ENCODE measurements at places on chromosomes 11 and 22.

- H3K4me1 ChIP-seq = peaks cover 55% of the 10 kb centered on the region
- H3K27ac ChIP-seq = peak overlapping the region; percentile 64
- no peaks in the 10 kb centered on the region for H3K27me3 ChIP-seq
- no peak for DNase-seq
- peak overlapping the region; percentile 25 for H3K4me3 ChIP-seq
Observed at GRCh38 chr22:32528984-32529982, 54.7 kb downstream of the FBXO7 start.

DNA sequence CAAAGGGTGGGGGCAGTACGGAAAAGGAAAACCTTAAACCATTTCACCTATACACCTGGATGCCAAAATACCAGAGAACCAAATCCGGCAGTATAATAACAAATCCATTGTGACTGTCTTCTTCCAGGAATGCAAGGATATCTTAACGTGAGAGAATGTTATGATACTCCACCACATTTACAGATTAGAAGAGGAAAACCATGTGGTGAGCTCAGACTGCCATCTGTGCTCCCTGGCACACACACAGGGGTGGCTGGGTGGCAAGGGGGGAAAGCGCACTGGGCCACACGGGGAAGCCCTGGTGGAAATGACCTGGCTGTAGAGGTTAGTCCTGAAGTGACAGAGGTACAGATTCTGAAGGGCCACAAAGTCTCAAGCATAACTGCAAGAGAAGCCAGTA lies 9.9 kb downstream of the EIF1AD start:
- no peak overlapping the region for H3K27ac ChIP-seq
- no peaks in the 10 kb centered on the region for H3K36me3 ChIP-seq
- DNase-seq = no peak
- H3K4me3 ChIP-seq = no peak overlapping the region

DNA sequence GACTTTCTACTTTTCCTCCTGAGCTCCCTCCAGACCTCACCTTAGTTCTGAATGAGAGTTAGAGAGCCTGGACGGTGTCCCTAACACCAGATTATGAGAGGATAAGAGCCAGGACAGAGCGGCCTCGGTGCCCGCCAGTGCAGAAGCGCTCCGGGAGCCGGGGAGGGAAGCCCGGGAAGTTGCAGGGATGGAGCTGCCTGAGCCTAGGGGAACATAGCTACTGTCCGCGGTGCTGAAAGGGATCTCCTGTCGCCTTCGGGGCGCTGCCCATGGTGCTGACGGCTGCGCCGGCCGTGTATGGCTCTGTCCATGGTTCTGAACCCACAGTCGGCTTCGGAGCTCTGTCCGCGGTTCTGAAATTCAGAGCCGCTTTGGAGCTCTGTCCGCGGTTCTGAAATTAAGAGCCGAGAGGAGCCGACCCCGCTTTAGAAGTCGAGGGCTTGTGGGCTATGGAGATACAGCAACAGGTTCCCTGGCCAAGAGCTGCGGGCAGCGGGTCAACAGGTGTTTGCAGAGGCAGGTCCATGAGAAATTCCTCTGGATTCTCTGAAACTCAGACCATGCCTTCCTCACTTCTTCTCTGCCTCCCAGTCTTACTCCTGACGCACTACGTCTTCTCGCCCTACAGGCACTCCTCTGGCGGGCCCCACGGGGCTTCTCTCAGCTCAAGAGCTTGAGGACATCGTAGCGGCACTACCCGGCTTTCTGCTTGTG lies 814 bp downstream of the NPAS4 start:
- H3K4me1 ChIP-seq = peaks cover 10% of the 10 kb centered on the region
- H3K27ac ChIP-seq = no peak overlapping the region
- H3K4me3 ChIP-seq = no peak overlapping the region
- H3K27me3 ChIP-seq = no peaks in the 10 kb centered on the region

- H3K27ac ChIP-seq = no peak overlapping the region
- DNase-seq = no peak
- H3K4me1 ChIP-seq = peaks cover 9% of the 10 kb centered on the region
- no peaks in the 10 kb centered on the region for H3K36me3 ChIP-seq
- H3K4me3 ChIP-seq = no peak overlapping the region
- no peaks in the 10 kb centered on the region for H3K27me3 ChIP-seq
Observed at GRCh38 chr11:121206810-121207209, 85.8 kb upstream of the SC5D start.

DNA sequence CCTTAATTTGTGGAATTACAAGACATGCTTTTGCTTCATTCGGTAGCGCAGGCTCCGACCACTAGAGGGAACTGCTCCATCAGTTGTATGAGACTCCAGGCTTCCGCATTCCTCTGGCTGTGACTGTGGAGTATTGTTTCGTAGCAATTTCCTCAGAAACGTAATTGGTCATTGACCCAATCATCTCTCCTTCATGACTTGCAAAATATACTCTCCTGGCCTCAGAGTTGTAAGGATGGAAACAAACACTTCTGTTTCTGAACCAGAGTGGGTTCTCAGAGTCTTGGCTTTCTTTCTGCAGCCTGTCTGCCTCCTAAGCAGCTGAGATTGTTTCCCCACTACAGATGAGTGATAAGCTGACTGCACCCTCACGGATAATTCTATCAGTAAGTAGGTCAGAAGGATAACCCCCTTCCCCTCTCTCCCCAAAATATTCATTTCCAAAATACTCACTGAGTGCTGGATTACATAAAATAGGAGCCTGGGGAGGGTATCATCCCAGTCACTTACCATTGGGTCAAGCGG lies 146.8 kb upstream of the ZC3H12C start:
- H3K4me3 ChIP-seq = peak overlapping the region; percentile 13
- no peaks in the 10 kb centered on the region for H3K27me3 ChIP-seq
- DNase-seq = peak; percentile 90
- no peak overlapping the region for H3K27ac ChIP-seq

DNA sequence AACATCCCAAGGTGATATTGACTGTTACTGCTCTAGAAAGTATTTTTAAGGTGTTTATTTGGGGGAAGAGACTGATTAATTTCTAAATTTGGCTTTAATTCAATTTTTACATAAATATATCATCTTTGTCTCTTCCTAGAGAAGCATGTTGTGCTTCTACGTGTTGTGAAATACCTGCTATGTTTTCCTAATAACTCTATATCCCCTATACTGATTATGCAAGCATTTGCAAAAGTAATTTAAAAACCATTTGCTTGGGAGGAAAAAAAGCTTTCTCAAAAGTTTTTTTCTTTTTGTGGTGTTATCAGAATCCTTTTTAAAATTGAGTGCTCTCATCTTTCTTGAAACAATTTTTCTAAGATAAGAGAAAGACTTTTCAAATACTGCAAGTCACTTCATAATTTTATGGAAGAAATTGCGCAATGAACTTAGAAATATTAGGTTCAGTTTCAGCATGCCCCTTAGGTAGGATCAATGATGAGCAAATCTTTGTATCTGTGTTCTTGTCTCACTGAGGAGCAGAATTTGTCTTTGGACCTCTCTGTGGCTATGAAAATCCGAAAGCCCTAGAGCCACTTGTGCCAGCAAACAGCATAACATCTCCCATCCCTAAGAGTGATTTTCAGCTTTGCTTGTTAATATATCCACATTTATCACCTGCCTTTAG lies 7.4 kb upstream of the BLID start:
- H3K27ac ChIP-seq = no peak overlapping the region
- no peak overlapping the region for H3K4me3 ChIP-seq
- H3K27me3 ChIP-seq = no peaks in the 10 kb centered on the region
- H3K4me1 ChIP-seq = peaks cover 12% of the 10 kb centered on the region
- no peak for DNase-seq
- H3K36me3 ChIP-seq = no peaks in the 10 kb centered on the region

DNA sequence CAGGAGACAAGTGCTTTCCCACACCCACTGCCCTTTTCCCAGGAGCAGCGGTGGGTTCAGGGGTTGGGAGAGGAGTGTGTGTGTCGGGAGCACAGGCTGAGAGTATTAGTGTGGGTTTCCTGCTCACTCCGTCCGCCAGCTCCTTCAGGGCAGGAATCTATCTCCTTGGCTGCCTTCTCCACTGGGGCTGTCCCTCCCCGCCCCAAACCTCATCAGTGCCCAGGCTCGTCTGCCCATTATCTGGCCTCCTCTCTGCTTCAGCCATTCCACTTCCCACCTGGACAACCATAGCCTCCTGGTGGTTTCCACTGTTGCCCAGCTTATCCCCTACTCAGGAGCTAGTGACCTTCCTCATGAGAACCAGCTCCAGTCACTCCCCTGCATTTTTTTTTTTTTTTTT lies 19.9 kb downstream of the ASPHD2 start:
- H3K27ac ChIP-seq = no peak overlapping the region
- no peaks in the 10 kb centered on the region for H3K36me3 ChIP-seq
- H3K4me3 ChIP-seq = no peak overlapping the region
- DNase-seq = no peak
- H3K4me1 ChIP-seq = no peaks in the 10 kb centered on the region

DNA sequence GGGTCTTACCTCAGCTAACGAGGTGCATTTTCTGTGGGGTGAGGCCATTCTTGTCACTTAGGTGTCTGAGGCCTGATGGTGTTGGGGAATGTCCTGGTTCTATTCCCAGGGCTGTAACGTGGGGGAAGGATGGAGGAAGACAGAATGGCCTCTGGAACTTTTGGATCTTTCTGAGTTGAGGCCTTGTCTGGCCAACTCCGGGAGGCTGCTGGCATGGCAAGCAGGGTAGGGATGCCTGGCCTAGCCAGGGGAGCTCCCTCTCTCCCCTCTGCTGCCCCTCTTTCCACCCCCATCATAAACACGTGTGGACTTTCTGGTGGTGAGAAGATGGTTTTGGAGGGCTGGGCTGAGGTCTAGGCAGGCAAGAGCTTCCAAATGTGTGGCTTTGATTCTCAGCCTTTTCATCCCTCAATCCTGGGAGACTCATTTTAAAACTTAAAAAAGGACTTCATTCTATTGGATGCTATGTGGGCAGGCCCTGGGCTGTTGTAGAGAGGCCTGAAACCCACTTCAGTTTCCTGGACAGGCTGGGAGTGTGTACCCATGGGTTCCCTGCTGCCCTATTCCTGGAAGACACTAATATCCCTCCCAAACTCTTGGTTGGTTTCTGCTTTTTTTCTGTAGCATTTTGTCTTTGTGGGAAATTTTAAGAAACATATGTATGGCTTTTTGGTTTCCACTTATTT lies 30.9 kb downstream of the ZBTB16 start:
- peak overlapping the region; percentile 21 for H3K27ac ChIP-seq
- DNase-seq = no peak
- no peaks in the 10 kb centered on the region for H3K27me3 ChIP-seq
- no peak overlapping the region for H3K4me3 ChIP-seq

DNA sequence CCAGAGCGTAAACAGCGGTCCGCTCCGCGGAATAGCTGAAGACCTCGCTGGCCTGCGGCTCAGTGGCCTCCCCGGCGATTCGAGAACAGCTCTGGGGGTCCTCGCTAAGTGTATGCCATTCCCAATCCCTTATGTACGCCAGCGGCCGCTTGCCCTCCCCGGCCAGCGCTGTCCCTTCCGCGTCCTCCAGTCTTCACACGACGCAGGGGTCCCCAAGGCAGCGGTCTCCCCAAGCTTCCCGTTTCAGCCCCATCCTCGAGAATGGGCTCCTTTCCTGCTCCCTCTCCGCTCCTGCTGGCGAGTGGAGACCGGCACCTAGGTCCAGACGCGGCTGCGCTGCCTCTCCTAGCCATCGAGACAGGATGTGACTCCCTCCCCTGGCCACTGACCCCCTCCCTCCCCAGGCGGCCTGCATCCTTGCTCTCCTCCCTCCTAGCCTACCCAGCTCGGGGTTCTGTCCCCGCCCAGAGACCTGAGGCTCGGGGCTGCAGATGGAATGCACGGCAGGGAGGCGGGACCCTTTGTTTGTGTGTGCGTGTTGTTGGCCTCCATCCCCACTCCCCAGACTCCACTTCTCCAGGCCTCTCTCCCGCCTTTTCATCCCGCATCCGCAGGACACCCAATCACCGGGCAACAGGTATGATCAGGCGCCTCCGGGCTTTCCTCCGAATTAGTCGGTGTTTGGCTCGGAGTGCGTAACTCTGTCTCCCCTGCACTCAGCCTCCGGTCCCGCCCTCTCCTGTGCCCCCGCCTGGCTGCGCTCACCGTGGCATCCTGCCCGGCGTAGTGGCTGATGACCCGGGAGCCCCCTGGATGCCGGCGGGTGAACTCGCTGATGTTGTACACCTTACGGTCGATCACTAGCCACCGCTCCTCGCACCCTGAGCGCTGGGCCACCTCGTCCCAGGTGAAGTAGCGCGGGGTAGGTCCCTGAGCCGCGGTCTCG lies 740 bp downstream of the FADS1 start:
- DNase-seq = no peak
- H3K36me3 ChIP-seq = peaks cover 14% of the 10 kb centered on the region
- peak overlapping the region; percentile 99 for H3K27ac ChIP-seq
- H3K4me1 ChIP-seq = peaks cover 21% of the 10 kb centered on the region
- H3K4me3 ChIP-seq = peak overlapping the region; percentile 51

- no peaks in the 10 kb centered on the region for H3K36me3 ChIP-seq
- no peak overlapping the region for H3K4me3 ChIP-seq
- H3K27me3 ChIP-seq = no peaks in the 10 kb centered on the region
- no peaks in the 10 kb centered on the region for H3K4me1 ChIP-seq
- no peak overlapping the region for H3K27ac ChIP-seq
- no peak for DNase-seq
Observed at GRCh38 chr11:77401486-77402217, 72.2 kb downstream of the PAK1 start.

DNA sequence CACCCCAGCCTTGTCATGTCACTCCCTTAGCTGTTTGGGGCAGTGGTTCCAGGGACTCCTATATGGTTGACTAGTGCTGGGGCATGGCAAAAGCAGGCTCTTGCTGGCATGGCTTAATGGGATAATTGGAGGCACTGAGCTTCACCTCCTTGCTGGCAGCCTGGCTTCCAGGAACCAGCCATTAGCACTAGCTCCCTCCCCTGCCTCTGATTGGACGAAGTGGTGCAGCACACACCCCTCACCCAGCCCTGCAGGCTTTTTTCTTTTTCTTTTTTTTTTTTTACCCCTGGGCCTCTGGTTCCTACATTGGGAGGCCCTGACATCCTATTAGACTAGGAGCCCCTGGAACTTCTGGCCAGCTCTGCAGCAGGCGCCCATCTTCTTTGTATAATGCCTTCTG lies 18.6 kb downstream of the PHLDB1 start:
- no peak overlapping the region for H3K27ac ChIP-seq
- DNase-seq = no peak
- no peak overlapping the region for H3K4me3 ChIP-seq
- H3K4me1 ChIP-seq = peaks cover 63% of the 10 kb centered on the region
- peaks cover 34% of the 10 kb centered on the region for H3K36me3 ChIP-seq

- no peaks in the 10 kb centered on the region for H3K4me1 ChIP-seq
- no peak overlapping the region for H3K27ac ChIP-seq
- no peak for DNase-seq
- no peak overlapping the region for H3K4me3 ChIP-seq
- no peaks in the 10 kb centered on the region for H3K27me3 ChIP-seq
Observed at GRCh38 chr22:40703174-40703573, 23.9 kb downstream of the MCHR1 start.

Data from vagina (tissue), 2 donors.